ENCODE measurements at places on chromosomes 4 and X.

DNA sequence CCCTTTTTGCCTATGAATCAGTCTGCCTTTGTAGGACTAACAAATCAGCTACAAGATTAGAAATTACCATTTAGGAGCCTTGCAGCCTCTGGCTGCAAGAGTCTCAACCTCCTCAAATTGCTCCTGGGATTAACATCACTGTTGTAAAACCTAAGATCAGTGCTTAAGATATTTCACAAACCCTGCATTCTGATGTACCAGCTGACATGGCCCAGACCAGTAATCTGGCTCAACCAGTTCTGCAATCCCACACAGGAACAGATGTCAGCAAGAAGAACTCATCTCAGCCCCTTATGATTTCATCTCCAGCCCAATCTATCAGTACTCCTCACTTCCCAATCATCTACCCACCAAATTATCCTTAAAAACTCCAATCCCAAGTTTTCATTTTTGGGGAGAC lies 32.5 kb upstream of the AADAT start:
- no peak for DNase-seq

- peak; percentile 84 for DNase-seq
These were observed 33.4 kb upstream of the RBM47 start for GRCh38 chr4:40662962-40663604.

DNA sequence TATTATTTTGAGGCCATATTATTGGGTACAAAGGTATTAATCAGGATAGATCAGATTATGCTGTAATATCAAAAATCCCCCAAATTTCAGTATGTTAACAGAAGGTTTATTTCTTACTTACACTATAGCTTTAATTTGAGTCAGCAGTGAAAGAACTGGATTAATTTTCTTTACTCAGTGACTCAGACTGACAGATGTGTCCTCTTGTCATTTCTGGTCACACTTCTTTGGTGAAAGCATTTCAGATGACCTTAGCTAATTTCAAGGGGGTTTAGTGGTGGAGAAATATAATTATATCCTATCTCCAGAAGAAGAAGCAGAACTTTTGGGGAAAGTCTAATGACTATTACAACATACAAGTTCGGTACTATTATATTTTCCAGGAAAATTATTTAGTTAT lies 12.4 kb downstream of the DDIT4L start:
- no peak for DNase-seq

GRCh38 chrX:150530821-150531220 lies 37.6 kb upstream of the MTM1 start:
- no peak for DNase-seq

DNA sequence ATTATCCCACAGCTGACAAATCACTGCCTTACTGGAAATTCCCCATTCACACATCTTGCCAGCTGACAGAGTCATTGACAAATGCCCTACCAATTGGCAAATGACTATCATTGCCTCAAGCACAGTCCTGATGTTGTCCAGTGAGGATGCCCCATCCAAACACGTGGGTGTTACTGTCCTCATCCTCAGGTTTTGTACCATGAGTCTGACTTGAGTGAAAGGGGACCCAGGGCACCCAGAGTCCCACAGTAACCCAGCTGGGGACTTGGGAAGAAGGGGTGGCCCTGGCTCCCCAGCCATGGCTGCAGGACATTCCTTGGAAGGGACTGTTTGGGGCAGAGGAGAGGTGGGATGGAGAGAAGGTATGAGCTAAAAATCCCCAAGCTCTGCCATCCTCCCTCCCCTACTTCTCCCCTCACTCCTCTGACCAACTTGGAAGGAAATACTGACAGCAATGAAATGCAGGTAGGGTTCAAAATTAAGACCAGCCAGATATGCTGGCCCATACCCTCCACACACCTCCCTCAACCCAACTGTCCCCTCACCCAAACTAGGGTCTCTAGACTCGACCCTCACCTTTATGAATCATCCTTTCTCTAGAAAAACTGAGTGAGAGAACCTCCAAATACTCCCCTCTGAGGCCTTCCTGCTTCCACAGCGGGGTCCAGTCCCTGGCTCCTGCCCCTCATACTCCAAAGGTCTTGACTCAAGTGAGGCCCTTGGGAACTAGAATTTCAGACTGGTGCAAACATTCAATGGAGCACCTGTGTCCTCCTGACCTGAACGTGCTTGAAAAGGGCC lies 5.1 kb downstream of the TIMP1 start:
- DNase-seq, result no peak

- no peak for DNase-seq
These were observed 37.9 kb upstream of the GYPA start for GRCh38 chr4:144178414-144178813.

DNA sequence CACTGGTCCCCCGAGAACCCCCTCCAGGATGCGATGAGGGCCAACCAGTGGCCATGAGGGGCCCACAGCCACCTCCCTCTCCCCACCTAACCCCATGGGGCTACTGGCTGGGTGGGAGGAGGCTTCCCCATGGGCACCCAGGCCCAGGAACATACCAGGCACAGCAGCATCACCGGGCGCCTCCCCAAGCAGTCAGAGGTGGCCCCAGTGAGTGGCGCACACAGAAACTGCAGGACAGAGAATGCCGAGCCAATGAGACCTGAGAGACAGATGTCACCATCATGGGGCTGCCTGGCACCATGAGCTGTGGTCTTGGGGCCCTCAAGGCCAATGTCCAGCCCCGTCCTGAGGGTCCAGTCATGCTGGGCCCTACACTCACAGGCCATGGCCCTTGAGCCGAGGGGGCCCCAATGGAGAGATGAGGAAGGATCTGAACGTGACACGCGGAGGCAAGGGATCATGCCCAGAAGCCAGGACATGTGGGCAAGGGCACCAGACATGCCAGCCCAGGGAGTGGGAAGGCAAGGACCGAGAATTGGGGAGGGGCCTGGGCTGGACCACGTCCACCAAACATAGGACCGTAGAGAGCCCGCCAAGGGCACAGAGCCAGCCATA lies 30.1 kb downstream of the NOP14 start:
- peak; percentile 67 for DNase-seq

GRCh38 chr4:122005064-122005755 lies 53.4 kb upstream of the TRPC3 start:
- DNase-seq, result no peak

GRCh38 chr4:80897537-80898303 lies 132.8 kb upstream of the BMP3 start:
- peak; percentile 74 for DNase-seq

GRCh38 chr4:10084651-10085358 lies 31.8 kb downstream of the WDR1 start:
- no peak for DNase-seq

GRCh38 chr4:185878633-185879032 lies 66.6 kb upstream of the SORBS2 start:
- DNase-seq, result no peak

All from GM12865 (cell line).